WTC11 (cell line): ENCODE measurements at places on chromosomes 7 and 10.
A peak's percentile ranks its signal among the peaks of the same experiment; 100 is the strongest.

GRCh38 chr7:32047075-32047474, 23.1 kb downstream of the PDE1C start:
- peaks cover 32% of the 10 kb centered on the region for H3K27me3 ChIP-seq
- H3K36me3 ChIP-seq: no peaks in the 10 kb centered on the region
- H3K4me1 ChIP-seq: peaks cover 18% of the 10 kb centered on the region
- no peak for DNase-seq
- no peak overlapping the region for H3K4me3 ChIP-seq

DNA sequence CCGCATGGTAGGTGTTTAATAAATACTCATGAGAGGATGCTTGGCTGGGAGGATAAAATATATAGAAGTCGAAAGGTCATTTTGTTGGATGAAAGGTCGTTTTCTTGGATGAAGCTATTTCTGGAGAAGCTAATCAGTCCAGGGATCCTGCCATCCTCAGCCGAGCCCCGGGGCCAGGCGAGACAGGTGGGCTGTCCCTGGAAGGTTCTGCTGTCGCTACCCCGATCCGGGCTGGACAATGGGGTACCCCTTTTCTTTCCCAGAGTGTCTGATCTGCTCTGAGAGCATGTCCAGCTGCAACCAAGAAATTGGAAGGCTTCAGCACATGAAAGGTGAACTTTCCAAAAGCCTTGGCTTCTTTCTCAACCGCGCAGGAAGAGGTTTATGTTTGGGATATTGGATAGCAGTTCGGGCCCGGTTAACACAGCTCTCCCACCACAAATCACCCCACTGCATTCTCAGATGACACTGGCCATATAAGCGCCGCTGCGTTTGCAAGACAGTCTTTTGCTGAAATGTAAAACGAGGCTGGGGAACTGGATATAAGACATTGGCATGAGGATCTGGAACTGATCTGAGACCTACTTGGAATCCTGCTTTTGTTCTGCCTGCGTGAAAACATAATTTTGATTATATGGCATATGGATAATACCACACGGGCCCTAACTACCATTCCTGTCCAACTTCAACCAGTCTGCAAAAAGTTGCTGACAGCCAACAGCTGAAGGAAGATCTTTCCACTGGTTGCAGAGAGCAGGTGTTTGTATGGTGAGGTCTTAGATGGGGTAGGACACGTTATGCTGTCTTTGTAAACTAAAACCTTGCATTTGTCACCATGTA, 31.2 kb upstream of the MSRB2 start:
- peaks cover 18% of the 10 kb centered on the region for H3K36me3 ChIP-seq
- no peak overlapping the region for H3K4me3 ChIP-seq
- H3K4me1 ChIP-seq: peaks cover 35% of the 10 kb centered on the region
- DNase-seq: no peak
- no peak overlapping the region for H3K27ac ChIP-seq
- no peaks in the 10 kb centered on the region; the same call in 1 of the 2 replicates for H3K27me3 ChIP-seq

GRCh38 chr7:34389332-34390078, 268.5 kb upstream of the NPSR1 start:
- H3K36me3 ChIP-seq: peaks cover 1% of the 10 kb centered on the region; the same call in 1 of the 2 replicates
- no peak overlapping the region for H3K4me3 ChIP-seq
- DNase-seq: no peak
- H3K27me3 ChIP-seq: no peaks in the 10 kb centered on the region
- peak overlapping the region; percentile 30; the same call in 1 of the 2 replicates for H3K27ac ChIP-seq
- peaks cover 46% of the 10 kb centered on the region for H3K4me1 ChIP-seq

GRCh38 chr7:128161466-128162125, 79.5 kb upstream of the LEP start:
- H3K4me1 ChIP-seq: peaks cover 16% of the 10 kb centered on the region
- no peak overlapping the region for H3K4me3 ChIP-seq
- H3K27me3 ChIP-seq: peaks cover 81% of the 10 kb centered on the region
- no peaks in the 10 kb centered on the region for H3K36me3 ChIP-seq
- DNase-seq: no peak

GRCh38 chr10:99279626-99280111, 44.0 kb upstream of the HPSE2 start:
- H3K4me3 ChIP-seq: no peak overlapping the region
- DNase-seq: no peak
- no peak overlapping the region for H3K27ac ChIP-seq
- peaks cover 9% of the 10 kb centered on the region for H3K36me3 ChIP-seq
- H3K27me3 ChIP-seq: no peaks in the 10 kb centered on the region; the same call in 1 of the 2 replicates
